Ascending aorta (tissue), 2 donors: ENCODE measurements at places on chromosomes 4 and X.

- H3K4me3 ChIP-seq, result no peak overlapping the region
- no peak for DNase-seq
- no peak overlapping the region for H3K27ac ChIP-seq
- H3K4me1 ChIP-seq, result no peaks in the 10 kb centered on the region
- H3K27me3 ChIP-seq, result no peaks in the 10 kb centered on the region
Measured at GRCh38 chr4:46839128-46839527, 69.9 kb downstream of the COX7B2 start.

DNA sequence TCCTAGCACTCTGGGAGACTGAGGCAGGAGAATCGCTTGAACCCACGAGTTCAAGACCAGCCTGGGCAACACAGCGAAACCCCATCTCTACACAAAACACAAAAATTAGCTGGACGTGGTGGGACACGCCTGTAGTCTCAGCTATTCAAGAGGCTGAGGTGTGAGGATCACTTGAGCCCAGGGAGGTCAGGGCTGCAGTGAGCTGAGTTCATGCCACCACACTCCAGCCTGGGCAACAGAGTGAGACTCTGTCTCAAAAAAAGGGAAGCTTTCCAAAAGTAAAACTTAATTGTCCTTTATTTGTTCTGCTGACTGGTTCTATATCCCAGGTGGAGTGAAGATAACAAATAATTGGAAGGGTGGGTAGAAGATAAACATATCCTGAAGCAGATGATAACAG lies 45.6 kb downstream of the ABCG2 start:
- H3K4me3 ChIP-seq, result no peak overlapping the region
- no peaks in the 10 kb centered on the region for H3K27me3 ChIP-seq
- peaks cover 3% of the 10 kb centered on the region for H3K4me1 ChIP-seq
- no peak overlapping the region for H3K27ac ChIP-seq
- no peaks in the 10 kb centered on the region for H3K36me3 ChIP-seq

DNA sequence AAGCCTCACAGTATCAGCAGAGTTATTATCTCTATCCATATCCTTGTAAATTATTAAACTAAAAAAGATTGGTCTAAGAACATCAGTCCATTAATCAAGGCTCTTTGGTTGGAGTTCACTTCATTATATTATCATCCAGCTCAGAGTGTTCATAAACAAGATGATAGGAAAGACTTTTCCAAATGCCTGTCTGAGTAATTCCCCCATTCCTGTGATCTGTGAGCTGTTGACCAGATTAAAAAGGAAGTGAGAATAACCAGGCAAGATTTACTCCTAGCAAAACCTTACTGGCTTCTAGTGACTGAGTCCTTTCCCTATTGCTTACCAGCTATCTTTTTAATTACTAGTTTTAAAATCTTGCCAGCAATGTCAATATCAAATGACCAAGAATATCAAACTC lies 14.9 kb downstream of the PKD2 start:
- H3K4me1 ChIP-seq, result peaks cover 2% of the 10 kb centered on the region
- H3K36me3 ChIP-seq, result peaks cover 51% of the 10 kb centered on the region
- no peak for DNase-seq
- no peaks in the 10 kb centered on the region for H3K27me3 ChIP-seq
- peak overlapping the region; percentile 98 for H3K27ac ChIP-seq
- no peak overlapping the region for H3K4me3 ChIP-seq

DNA sequence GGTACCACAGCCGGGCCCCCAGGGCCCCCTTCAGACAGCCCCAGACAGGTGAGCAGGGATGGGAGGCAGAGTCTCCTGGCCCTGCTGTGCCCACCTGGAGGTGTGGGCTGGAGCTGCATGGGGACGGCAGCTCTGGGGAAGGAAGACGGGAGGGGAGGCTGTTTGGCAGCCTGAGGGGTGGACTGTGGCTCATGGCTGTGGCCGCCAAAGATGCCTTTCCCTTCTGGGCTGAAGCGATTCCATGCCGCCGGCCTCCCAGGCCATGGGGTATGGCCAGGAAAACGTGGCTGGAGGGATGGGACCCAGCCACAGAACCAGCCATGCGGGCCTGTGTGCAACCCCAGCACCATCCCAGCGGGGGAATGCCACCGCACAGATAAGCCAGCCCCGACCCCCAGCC lies 65.7 kb downstream of the FAM53A start:
- H3K27me3 ChIP-seq, result no peaks in the 10 kb centered on the region
- no peak overlapping the region for H3K4me3 ChIP-seq
- H3K4me1 ChIP-seq, result no peaks in the 10 kb centered on the region
- no peak for DNase-seq

DNA sequence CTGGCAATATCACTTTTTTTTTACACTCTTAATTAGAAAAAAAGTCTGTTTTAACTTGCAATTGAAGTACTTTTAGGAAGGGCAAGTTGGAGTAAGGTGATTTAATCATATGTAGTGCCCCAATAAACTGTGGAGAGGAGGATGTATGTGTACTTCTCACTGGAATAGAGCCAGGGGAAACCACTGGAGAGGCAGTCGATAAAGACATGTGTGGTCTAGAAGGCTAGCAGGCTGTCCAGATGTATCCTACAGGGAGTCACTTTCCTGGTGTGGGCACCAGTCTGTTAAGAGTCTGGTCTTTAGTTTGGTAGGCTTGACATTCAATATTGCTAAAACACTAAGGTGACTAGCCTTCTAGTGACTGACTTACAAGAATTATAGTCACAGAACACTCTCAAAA lies 9.6 kb upstream of the SGMS2 start:
- no peak overlapping the region for H3K27ac ChIP-seq
- H3K4me1 ChIP-seq, result no peaks in the 10 kb centered on the region
- H3K4me3 ChIP-seq, result no peak overlapping the region
- no peak for DNase-seq

GRCh38 chrX:42079968-42080367 lies 156.6 kb upstream of the CASK start:
- no peaks in the 10 kb centered on the region for H3K4me1 ChIP-seq
- no peaks in the 10 kb centered on the region for H3K36me3 ChIP-seq
- H3K27me3 ChIP-seq, result no peaks in the 10 kb centered on the region

- no peak overlapping the region for H3K27ac ChIP-seq
- H3K36me3 ChIP-seq, result no peaks in the 10 kb centered on the region
- H3K27me3 ChIP-seq, result no peaks in the 10 kb centered on the region
- no peak overlapping the region for H3K4me3 ChIP-seq
- no peak for DNase-seq
Measured at GRCh38 chrX:54288968-54289367, 68.9 kb downstream of the WNK3 start.

DNA sequence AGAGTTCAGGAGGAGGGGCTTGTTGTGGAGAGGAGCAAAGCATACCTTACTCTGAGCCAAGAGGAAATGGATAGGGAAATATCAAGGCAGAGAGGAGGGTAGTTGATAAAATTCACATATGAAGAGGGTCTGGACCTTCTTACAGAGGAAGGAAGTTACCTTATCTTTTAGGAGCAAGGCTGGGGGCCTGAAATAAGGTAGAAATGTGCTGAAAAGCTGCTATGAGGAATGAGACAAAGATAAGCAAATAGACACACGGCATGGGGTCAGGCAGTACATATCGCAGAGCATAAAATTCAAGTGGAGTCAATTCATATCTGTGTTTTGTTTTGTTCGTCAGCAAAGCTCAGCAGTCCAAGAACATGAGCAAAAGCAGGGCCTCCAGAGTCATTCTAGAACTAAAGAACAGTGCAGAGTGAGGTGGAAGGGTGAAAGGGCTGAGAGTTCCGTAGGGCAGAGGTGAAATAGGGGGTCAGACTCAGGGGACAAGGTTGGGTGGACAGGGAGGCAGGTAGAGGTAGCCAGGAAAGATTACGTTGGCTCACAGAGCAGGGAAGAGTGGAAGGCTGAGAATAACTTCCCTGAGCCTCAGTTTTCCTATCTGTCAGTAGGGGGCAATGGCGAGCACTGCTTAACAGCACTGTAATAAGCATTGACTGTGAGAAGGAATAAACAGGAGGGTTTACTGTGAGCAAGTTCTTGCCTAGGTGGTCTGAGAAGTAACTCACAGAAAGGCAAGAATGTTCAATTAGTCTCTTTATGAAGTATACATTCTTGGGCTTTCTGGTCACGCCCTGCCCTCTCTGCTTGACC lies 9.2 kb downstream of the VSIG4 start:
- no peaks in the 10 kb centered on the region for H3K27me3 ChIP-seq
- no peaks in the 10 kb centered on the region for H3K4me1 ChIP-seq
- no peak overlapping the region for H3K4me3 ChIP-seq
- no peak for DNase-seq
- H3K36me3 ChIP-seq, result no peaks in the 10 kb centered on the region
- H3K27ac ChIP-seq, result no peak overlapping the region

- no peak for DNase-seq
- H3K4me1 ChIP-seq, result peaks cover 6% of the 10 kb centered on the region
Measured at GRCh38 chr4:70743731-70744130, 22.0 kb downstream of the RUFY3 start.

DNA sequence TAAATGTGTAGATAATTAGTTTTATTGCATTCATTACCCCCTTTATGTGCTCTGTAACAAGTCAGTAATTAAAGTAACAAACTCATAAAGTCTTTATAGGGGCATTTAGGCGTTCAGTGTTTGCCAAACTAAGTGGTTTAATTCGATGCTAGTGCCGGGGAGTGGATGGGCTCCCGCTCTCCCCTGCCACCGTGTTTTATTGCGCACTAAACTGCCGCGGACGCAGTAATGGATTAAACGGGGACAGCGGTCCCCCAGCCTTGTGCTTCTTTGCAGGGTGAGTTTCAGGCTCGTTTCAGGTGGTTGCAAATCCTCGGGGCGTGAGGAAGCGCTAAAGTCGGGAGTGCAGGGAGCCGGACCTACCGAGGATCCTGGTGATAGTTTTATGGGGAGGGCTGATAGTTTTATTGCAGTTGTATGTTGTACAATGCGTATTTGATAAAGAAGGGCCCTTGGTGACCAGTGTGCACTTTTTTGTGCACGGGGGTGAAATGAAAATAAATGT lies 1.6 kb upstream of the PHOX2B start:
- H3K4me3 ChIP-seq, result no peak overlapping the region
- DNase-seq, result no peak
- H3K4me1 ChIP-seq, result no peaks in the 10 kb centered on the region
- H3K36me3 ChIP-seq, result no peaks in the 10 kb centered on the region
- peaks cover 14% of the 10 kb centered on the region for H3K27me3 ChIP-seq

GRCh38 chr4:54041933-54042332 lies 22.5 kb downstream of the CHIC2 start:
- H3K36me3 ChIP-seq, result peaks cover 13% of the 10 kb centered on the region
- DNase-seq, result no peak
- no peaks in the 10 kb centered on the region for H3K27me3 ChIP-seq
- H3K4me3 ChIP-seq, result no peak overlapping the region

DNA sequence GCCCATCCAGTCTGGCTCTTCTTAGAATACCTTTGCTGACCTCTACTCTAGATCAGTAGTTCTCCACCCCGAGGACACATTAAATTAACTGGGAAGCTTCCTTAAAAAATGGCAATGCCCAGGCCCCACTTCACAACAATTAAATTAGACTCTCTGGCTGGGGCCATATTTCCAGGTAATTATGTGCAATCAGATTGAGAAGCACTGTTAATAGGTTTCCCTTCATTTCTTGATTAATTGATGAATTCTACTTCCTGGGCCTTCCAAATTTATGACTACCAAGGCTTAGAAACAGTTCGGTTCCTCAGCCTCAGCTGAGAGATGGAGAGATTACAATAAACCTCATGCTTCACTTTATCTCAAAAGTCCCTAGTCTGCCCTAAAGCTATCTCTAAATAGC lies 71.7 kb upstream of the LIMCH1 start:
- no peak overlapping the region for H3K27ac ChIP-seq
- no peak for DNase-seq
- no peak overlapping the region for H3K4me3 ChIP-seq
- no peaks in the 10 kb centered on the region for H3K36me3 ChIP-seq
- H3K27me3 ChIP-seq, result no peaks in the 10 kb centered on the region
